ENCODE measurements at places on chromosomes 16 and 17.
A peak's percentile ranks its signal among the peaks of the same experiment; 100 is the strongest.

DNA sequence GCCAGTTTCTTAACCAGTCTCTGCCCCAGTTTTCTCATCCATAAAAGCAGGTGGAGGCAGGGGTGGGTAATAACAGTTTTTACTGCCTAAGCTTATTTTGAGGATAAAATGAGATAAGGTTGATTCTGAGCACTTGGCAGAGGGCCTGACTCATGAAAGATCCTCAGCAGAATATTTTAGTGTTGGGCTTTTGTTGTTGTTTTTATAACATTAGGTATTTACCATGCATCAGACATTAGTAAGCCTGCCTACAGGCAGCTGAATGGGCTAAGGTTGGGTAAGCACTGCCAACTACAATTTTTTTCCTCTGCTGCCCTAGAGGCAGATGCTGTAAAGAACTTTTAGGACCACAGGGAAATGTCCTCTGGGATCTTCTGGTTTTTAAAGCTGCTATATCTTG, 43.1 kb downstream of the SCNN1G start:
- no peaks in the 10 kb centered on the region for H3K27me3 ChIP-seq
- no peaks in the 10 kb centered on the region for H3K36me3 ChIP-seq
- no peak for DNase-seq
- H3K4me3 ChIP-seq, result no peak overlapping the region
- no peaks in the 10 kb centered on the region for H3K4me1 ChIP-seq

DNA sequence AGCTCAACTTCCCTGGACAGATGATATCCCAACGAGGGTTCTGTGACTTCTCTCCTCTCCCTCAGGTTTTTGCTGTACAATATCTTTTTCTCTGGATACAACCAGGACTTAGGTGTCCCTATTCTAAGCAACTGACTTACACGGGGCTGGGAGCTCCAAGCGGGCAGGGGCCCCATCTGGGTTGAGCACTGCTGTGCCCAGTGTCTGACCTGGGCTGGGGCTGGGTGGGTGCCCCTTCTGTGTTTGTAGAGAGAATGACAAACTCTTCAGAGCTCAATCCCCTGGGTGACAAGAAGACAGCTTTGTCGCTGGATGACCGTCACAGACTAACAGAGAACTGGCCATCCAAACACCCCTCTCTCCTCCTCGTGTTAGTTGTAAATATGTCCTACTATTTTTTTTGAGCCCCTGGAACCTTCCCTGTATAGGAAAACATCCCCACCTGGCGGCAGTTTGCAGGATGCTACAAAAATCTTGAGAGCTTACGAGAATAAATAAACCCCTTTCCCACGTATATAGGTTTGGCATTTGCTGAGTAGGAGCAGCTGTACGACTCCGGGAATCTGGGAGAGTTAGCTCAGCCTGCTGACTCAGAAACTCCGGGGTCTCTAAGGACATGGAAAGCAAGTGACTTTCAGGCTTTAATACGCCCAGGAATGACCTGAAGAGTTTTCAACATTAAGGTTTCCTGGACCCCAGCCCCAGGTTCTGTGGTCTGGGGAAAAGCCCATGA, 23.7 kb upstream of the RCVRN start:
- no peaks in the 10 kb centered on the region for H3K27me3 ChIP-seq
- H3K36me3 ChIP-seq, result no peaks in the 10 kb centered on the region
- no peak overlapping the region for H3K27ac ChIP-seq
- H3K4me1 ChIP-seq, result no peaks in the 10 kb centered on the region

DNA sequence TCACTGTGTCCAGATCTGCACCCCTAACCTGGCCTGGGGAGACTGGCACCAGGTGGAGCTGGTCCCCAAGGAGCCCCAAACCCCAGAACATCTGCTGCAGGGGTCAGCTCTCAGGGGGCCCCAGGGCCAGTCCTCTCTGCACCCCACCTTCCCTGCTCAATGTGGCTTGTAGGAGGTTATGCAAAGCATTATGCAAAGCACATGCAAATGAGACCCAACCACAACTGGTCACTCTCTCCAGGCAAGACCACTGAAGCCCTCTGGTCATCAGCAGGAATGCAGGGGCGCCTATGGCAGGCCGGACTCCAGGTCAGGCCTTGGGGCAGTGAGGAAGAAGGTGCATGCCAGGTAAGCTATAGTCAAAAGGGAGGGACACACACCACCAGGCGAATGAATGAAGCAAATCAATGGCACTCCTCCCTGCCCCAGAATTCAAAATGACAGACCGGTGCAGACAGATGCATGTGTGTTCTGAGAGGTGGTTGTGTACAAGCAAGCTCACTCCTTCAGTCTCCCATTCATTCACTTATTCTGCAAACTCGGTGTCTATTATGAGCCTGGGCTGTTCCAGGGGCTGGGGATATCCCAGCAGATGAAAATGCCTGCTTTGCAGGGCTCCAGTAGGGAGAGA, 48.0 kb downstream of the TMEM235 start:
- H3K27ac ChIP-seq, result no peak overlapping the region
- no peak overlapping the region for H3K4me3 ChIP-seq
- no peak for DNase-seq
- no peaks in the 10 kb centered on the region for H3K4me1 ChIP-seq
- H3K36me3 ChIP-seq, result no peaks in the 10 kb centered on the region

DNA sequence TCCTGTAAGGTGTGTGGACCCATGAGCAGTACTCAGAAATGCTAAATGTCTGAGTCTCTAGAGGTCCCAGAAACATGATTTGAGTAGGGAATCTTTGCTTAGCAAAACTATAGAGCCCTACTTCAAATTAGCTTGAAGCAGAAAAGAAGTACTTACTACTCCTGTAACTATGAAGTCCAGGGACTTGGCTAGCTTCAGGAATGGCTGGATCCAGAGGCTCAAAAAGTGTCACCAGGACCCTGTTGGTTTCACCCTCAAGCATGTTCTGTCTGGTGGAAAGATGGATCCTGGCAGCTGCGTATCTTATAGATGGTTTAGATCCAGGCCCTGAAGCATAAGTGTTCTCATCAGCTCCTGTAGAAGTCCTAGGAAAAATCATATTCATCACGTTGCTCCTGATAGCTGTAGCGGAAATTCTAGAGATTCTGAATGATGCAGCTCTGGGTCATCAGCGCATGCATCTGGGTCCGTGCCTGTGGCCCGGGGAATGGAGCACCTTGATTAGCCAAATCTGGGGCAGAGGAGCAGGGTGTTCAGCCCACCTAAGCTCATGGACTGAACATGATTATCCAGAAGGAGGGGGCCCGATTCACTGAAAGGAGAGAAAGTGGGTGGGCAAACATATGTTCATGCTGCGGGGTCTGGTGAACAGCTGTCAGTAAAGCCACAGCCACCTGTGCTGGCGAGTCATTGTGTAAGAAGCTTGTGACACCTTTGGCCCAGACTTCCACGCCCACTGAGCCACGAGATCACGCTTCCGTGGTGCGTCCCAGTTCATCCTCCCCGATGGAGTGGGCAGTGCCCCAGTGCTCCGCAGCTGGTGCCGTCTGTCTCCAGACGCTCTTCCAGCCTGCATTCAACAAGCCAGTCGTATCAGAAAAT, 260.6 kb downstream of the CPPED1 start:
- no peaks in the 10 kb centered on the region for H3K36me3 ChIP-seq
- no peaks in the 10 kb centered on the region for H3K27me3 ChIP-seq

- H3K27ac ChIP-seq, result peak overlapping the region; percentile 86
- no peaks in the 10 kb centered on the region for H3K27me3 ChIP-seq
- peak overlapping the region; percentile 69 for H3K4me3 ChIP-seq
- H3K36me3 ChIP-seq, result no peaks in the 10 kb centered on the region
- peak; percentile 48 for DNase-seq
These were observed 569 bp upstream of the RABEP2 start for GRCh38 chr16:28925386-28926228.

DNA sequence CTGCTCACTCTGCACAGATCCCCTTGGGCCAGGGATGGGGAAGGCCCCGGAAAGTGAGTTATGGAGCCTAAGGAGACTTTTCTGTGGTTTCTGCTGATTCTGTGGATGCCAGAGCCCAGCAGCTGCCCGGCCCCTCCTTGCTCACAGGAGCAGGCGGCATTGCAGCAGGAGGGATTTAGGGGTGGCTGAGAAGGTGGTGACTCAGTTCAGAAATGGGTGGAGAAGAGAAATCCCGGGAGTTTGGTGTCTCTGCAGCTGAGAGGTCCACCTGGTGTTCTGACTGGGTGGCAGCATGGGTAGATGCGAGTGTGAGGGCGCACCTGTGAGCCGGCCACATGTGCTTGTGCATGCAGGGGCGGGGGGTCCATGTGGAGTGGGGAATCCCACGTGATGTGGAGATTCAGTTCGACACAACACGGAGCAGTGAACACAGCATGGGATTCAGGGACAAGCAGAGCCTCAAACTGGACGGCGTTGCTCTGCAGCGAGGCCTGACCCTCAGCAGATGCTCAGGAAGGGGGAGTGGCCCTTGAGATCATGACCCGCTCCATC, 16.0 kb upstream of the SPPL2C start:
- no peaks in the 10 kb centered on the region for H3K36me3 ChIP-seq
- peaks cover 8% of the 10 kb centered on the region for H3K27me3 ChIP-seq
- H3K4me1 ChIP-seq, result peaks cover 4% of the 10 kb centered on the region
- no peak for DNase-seq
